ENCODE measurements at places on chromosomes 11 and 22.

DNA sequence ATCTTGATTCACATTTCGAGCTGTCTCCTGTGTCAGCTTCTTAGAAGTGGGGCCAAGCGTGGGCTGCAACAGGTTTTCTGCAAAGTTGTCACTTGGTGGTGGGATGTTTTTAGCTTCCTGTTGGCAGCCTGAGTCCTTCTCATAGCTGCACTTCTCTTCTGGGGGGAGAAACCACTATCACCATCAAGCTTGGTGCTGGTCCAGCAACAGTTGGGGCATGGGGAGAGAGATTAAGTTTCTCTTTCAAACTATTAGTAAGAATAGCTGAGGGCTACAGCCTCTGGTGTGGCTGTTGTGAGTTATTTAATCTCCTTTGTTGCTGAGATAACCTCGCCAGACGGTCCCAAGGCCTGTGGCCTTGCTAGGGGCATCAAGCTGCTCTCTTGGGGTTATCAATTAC is 123.3 kb upstream of the CRYBB3 start:
- no peak for DNase-seq

- DNase-seq = peak; percentile 50
Measured at GRCh38 chr11:75654314-75654713, 14.5 kb downstream of the MAP6 start.

DNA sequence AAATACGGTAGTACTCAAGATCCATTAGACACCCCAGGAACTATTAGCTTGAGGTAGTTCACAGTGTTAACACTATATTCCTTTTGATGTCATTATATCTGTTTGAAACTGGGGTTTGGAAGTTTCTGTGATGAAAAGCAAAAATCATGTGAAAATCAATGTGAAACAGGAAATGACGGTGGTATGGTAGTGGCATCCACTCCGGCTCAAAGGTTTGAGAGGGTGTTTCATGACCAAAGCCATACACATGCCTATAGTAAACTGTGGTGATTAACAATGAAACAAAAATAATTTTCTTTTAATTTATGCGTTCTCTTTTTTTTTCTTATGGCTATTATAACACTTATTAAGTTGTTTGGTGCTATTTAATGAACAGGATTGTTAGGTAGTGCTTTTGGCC is 10.9 kb downstream of the RAB38 start:
- DNase-seq = no peak

DNA sequence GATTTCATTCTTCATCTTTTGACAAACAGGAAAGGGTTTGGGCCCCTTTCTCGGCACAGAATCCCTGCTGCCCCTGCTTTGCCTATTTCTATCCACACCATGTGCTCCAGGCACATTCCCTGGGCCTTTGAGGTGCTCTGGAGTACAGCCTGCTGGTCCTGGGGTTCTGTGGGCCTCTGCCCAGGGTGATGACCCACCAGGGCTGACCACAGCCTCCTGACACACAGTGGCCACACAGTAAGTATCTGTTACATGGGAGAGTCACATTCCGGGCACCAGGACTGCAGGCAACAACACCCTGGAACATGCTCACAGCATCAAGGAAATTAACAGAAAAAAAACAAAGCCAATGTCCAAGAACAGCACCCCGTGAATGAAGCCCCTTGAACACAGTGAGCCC is 39.1 kb downstream of the SCUBE2 start:
- no peak for DNase-seq

DNA sequence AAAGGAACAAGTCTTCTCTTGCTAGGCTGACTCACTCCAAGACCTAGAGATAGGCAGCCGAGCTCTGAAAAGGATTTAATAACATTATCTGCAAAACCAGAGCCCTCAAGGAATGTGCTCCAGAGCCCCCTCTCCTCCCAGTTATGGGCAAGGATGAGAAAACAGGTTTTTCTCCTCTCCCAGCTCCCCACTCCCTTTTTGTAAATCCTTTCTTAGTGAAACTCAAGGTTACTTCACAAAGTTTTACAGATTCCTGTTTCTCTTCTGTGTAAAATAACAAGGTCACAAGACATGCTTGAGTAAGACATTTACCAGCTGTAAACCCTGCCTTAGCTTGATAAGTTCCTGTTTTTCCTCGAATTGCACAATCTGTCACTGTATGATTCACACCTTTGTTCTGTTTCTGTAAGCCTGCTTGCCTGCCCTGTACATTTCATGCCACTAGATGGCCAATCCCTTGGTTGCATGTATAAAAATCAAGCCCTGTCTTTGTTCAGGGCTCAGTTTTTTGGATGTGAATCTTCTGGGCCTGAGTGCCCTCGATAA is 489.4 kb downstream of the KCNA4 start:
- DNase-seq = peak; percentile 97

- no peak for DNase-seq
Measured at GRCh38 chr22:26391623-26392022, 37.4 kb upstream of the ASPHD2 start.

DNA sequence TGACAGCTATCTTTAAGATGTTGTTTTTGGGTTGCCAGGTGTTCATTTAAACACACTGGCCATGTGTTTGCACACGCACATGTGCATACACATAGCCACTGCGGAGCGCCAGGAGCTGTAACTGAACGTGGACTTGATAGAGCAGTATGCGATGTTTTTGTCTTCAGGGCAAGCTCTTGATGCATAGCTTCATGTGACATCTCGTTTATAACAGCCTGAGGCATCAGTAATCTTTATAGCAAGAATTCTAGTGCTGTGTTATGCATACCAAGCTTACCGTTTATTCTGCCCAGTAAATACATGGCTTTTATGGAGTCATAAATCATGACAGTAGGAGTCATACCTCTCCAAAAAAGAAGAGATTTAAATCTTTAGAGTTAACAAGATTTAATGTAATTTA is 87.0 kb downstream of the ATXN10 start:
- DNase-seq = no peak

DNA sequence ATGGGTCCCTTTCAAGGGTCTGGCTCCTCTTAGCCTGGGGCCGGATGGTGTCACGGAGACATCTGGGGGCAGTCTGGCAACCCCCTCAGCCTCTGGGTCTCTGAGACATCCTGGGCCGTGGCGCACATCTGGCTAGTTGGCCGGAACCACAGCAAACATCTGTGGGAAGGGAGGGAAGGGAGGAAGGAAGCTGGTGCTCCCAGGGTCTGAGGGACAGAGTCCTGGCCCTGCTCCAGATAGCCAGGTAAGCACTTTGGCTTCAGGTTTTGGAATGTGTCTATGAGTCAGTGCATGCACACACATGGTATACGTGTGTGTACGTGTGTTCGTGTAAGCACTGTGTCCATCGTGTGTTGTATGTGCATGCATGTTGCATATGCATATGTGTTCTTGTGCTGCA is 225.1 kb downstream of the MN1 start:
- DNase-seq = no peak

GRCh38 chr11:3138178-3139085 is 26.7 kb downstream of the OSBPL5 start:
- DNase-seq = no peak

- DNase-seq = peak; percentile 38
Measured at GRCh38 chr22:36239150-36239400, 252 bp downstream of the APOL2 start.

DNA sequence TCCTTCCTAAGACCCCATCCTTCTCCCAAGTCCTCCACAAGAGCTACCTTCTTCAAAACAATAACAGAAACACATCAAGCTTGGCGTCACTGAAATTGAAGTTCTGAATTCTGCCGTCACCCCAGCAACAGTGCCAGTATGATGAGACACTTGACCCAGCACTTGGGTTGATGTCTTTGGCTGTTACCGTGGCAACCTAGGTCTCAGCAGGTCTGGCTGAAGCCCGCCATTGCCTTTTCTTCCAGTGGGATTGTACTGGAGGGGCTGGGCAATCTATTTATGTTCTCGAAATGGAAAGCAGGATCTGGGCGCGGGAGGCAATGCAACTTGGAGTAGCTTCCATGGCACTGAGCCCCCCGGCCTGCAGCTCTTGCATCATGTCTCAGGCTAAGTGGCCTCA is 23.8 kb downstream of the NPTXR start:
- no peak for DNase-seq

DNA sequence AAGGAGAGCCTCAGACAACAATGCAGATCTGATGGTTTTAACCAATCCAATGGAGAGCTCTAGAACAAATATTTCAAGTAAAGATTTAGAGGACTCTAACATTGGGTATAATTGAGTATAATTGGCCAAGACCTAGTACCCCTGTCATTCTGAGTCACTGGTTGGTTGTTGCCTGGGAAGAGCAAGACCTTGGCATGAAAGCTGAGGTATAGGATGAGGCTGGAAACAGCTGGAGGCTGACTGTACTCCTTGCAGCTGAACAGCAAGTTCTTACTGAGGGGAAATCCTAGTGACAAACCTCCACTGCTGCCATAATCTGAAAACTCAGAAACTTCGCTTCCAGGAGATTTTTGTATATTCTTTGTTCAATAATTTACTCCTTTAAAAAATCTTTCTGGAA is 54.3 kb upstream of the MUC15 start:
- DNase-seq = peak; percentile 34

DNA sequence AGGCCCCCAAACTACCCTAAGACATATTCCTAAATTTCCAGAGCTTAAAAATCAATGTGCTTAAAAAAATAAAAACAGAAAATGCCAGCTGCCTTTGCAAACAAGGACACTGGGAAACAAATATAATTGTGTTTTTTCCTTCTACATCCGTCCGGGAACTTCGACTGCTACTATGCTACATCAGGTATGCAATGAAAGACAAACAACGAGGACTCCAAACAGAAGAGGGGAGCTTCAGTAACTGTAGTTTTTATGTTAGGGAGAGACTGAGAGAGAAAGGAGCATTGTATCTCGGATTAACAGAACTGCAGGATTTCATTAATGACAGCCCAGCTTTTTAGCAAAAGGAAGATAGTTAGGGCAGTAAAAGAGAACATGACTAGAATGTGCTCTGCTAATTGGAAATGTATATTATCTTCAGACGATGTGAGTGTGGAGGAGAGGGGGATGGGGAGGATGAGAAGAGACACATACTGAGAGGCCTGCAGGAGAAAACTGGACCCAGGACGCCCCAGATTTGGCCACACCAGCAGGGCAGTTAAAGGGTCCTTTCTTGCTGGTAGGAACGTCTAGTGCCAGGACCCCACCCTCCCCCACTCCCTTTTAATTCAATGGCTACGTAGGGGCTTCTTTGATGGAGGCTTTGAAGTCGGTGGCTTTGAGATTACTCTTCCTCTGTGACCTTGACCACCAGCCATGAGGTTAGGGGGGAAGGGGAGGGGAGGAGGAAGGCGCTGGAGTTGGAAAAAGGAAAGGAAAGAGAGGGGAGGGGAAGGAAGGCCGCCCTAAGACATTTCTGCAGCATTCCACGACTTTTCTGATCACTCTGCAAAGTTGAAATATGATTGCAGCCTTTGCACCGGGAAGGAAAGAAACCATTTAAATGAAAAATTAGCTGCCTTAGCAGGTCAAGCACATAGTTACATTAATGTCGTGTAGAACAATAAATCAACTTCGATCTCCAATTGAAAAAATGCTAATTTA is 187.1 kb downstream of the BLID start:
- no peak for DNase-seq

GRCh38 chr11:27173545-27173944 is 132.9 kb downstream of the BBOX1 start:
- no peak for DNase-seq

- peak; percentile 83 for DNase-seq
Measured at GRCh38 chr11:10314199-10315072, 9.6 kb downstream of the ADM start.

DNA sequence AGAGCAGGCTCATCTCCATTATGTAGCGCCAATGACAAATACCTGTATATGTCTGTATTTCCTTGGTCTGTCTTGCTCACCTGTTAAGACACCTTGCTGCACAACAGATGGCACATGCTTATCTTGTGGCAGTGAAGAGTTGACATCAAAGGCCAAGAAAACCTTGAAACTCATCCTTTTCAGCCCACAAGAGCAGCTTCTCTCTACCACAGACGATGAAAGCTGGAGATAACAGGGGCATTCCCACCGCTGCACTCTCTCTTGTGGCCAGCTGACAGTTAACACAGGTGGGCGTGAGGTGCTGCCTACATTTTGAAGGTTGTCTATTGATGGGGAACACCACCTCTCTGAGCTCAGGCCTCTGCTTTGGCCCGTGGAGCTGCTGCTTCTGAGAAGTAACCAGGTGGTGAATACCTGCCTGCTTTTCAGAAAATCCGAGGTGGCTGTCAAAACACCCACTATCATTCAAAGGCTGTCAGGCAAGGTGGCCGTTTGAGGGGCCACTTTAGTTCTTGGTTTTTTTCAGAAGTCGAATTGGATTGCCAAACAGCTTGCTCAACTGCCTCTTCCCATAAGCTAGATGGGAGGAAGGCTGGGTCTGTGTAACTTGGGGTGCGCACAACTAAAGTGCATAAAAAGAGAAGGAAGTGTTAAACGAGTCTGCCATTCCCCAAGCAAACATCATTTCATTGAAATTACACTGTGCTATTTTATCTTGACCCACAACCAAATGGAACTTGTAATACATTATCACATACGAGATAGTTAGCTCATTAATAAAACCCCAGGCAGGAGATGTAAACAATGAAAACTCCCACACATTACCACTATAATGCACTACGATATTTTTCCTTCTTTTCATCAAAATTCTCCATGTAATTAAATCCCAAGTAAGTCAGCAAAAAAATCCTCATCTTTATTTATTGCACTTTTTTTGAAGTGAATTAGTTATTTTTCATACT is 87.1 kb upstream of the RAG2 start:
- DNase-seq = no peak

- no peak for DNase-seq
Measured at GRCh38 chr11:131762346-131763110, 392.1 kb downstream of the NTM start.

Data from iris pigment epithelial cell (primary cell).